ENCODE measurements at places on chromosomes 2 and 18. TPM values are rescaled to one million over a fixed set of nuclear protein-coding genes. Genes with fewer than 3 reads are reported as not detected.

- DNase-seq: no peak
- H3K27me3 ChIP-seq: no peaks in the 10 kb centered on the region
- H3K4me1 ChIP-seq: no peaks in the 10 kb centered on the region
Measured at GRCh38 chr2:122843503-122843902, 1088.1 kb downstream of the TSN start.

DNA sequence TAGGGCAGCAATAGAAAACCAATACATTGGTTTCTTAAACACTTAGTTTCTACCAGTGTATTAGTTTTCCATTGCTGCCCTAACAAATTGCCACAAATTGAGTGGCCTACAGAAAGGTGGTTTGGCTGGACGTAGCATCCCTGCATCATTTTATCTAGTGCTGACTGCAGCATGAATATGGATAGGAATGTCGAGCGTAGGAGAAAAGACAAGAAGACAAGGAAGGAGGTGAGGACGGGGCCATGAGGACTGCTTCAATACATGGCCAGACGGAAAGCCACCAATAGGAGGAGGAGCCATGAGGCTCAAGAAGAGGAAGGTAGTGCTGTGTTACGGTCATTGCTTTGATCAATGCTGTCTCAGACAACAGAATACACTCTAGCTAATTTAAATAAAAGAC, 154.5 kb upstream of the NDUFV2 start:
- H3K4me1 ChIP-seq: no peaks in the 10 kb centered on the region
- H3K36me3 ChIP-seq: no peaks in the 10 kb centered on the region
- H3K4me3 ChIP-seq: no peak overlapping the region
- H3K27ac ChIP-seq: no peak overlapping the region

- H3K27me3 ChIP-seq: peaks cover 4% of the 10 kb centered on the region
- DNase-seq: no peak
- H3K4me3 ChIP-seq: peak overlapping the region; percentile 78
- H3K4me1 ChIP-seq: peaks cover 4% of the 10 kb centered on the region
- H3K27ac ChIP-seq: no peak overlapping the region
- H3K36me3 ChIP-seq: no peaks in the 10 kb centered on the region
Measured at GRCh38 chr2:118309946-118310680, 221.8 kb downstream of the INSIG2 start.

DNA sequence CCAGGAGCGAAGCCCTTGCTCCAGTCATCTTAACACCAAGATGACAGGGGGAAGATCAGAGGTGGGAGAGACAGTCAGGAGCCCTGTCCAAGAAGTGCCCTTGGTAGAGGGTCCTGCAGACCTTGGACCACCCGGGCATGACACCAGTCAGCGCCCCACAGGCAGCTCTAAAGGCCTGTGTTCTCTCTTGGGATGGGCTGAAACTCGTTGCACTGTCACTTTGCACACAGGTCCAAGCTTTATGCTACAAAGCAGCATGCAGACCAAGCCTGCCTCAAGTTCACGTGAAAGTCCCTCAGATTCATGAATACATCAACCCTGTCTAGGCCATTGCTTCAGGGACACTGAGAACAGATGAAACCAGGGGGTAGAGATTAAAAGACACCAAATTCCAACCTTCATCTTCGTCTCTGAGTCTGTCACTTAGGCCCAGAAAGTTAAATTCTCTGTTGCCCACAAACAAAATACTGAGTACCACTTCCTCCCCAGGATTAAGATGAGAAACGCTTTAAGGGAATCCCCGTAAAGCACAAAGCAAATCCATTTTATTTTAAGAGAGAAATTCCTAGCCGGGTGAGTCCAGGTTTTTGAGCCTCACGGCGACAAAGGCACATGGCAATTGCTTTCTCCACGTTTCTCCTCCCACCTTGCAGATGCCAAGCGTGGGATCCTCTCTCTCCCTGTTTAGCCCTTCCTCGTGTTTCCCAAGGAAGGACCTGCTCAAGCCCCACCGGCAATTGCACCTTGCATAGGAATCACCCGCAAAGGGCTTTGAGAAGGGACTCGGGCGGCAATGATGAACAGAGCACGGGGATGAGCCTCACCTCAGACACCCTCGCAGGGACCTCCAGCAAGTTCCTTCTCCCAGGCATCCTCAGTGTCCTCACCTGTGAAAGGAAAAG, 75.0 kb upstream of the ID2 start:
- no peak overlapping the region for H3K4me3 ChIP-seq
- DNase-seq: no peak
- H3K4me1 ChIP-seq: no peaks in the 10 kb centered on the region
- H3K27me3 ChIP-seq: no peaks in the 10 kb centered on the region

DNA sequence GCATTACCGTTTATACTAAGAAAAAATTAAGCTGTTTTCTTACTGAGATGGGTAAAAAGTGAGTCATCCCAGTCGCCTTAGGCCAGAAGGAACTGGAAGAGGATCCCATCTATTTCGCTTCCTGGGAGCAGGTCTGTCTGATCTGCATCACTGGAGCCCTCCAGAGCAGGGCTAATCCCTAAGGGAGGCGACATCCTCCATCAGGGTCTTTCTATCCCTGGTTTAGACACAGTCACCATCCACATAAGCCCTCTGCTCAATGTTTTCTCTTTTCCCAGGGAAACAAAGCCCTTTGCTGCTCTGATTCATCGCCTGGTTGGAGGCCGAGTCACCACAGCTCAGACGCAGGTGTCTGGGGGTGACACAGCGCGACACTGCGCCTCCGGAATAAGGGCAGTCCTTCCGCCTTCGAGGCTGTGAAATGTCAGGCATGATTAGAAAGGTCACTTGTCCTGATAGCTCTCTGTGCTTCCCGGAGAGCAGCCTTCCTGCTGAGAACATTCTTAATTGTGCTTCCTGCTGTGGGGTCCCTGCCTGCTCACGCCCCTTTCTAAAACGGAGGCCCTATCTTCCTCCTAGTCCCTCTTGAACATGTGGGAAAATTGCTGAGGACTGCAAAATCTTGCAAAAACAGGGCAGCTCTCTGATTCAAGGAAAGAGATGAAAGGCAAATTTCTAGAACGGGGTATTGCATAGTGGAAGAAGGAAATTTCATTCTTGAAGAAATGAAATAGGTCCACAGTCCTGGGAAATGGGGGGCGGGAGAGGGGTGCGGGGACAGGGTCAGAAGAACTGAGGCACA, 56.3 kb downstream of the MARCHF4 start:
- H3K36me3 ChIP-seq: no peaks in the 10 kb centered on the region
- no peak overlapping the region for H3K27ac ChIP-seq
- no peaks in the 10 kb centered on the region for H3K27me3 ChIP-seq
- no peak overlapping the region for H3K4me3 ChIP-seq
- no peak for DNase-seq

- no peaks in the 10 kb centered on the region for H3K36me3 ChIP-seq
- peaks cover 4% of the 10 kb centered on the region for H3K4me1 ChIP-seq
- H3K27me3 ChIP-seq: no peaks in the 10 kb centered on the region
- no peak for DNase-seq
Measured at GRCh38 chr2:104856086-104856972, 2.4 kb downstream of the POU3F3 start.

- DNase-seq: no peak
- no peaks in the 10 kb centered on the region for H3K27me3 ChIP-seq
Measured at GRCh38 chr2:146438246-146438645, 1406.6 kb upstream of the ACVR2A start.

- peaks cover 30% of the 10 kb centered on the region for H3K4me1 ChIP-seq
- peak overlapping the region; percentile 72 for H3K4me3 ChIP-seq
- H3K27ac ChIP-seq: no peak overlapping the region
- peaks cover 7% of the 10 kb centered on the region for H3K27me3 ChIP-seq
- no peaks in the 10 kb centered on the region for H3K36me3 ChIP-seq
Measured at GRCh38 chr2:15941481-15941850, 1.1 kb downstream of the MYCN start.

DNA sequence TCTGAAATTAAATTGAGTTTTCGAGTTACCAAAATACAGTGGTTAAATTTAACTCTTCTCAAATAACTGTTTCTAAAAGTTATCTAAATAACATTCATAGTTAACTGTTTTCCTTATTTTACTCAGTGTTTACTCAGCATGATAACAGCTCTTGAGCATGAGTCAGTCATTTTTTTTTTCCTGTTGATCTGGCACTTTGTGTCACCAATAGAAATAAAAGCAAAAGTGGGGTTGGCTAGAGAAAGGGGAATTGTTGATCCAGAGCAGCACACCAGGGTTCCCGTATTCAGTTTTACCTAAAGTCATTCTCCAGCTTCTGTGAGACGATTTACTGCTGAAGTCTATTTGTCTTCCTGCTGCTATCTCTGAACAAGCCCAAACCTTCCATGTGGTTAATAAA, 851.6 kb downstream of the DCC start:
- H3K27ac ChIP-seq: no peak overlapping the region
- no peak overlapping the region for H3K4me3 ChIP-seq
- no peaks in the 10 kb centered on the region for H3K36me3 ChIP-seq
- H3K27me3 ChIP-seq: no peaks in the 10 kb centered on the region
- DNase-seq: no peak

GRCh38 chr2:224357098-224357901, 44.6 kb downstream of the FAM124B start:
- no peak overlapping the region for H3K27ac ChIP-seq
- no peak for DNase-seq
- no peaks in the 10 kb centered on the region for H3K36me3 ChIP-seq
- no peaks in the 10 kb centered on the region for H3K4me1 ChIP-seq
- H3K4me3 ChIP-seq: no peak overlapping the region

DNA sequence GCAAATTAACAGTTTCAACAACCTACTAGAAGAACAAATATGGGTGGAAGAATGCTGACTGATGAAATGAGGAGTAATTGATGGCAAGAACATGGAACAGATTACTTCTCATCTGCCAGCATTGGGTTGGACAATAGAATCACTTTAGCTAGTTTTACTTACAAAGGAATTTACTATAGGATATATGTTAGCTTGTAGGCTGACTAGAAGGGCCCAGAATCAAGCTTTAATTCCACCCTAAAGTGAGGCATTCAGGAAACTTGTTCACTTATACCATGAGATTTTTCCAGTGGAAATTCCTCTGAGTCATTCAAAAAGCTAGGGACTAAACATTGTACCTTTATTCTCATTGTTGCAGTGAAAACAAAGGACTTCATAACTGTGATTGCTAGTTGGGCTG, 5.0 kb upstream of the ZSWIM2 start:
- H3K4me1 ChIP-seq: peaks cover under 1% of the 10 kb centered on the region
- H3K4me3 ChIP-seq: no peak overlapping the region
- DNase-seq: no peak
- no peaks in the 10 kb centered on the region for H3K36me3 ChIP-seq
- no peak overlapping the region for H3K27ac ChIP-seq
- no peaks in the 10 kb centered on the region for H3K27me3 ChIP-seq

DNA sequence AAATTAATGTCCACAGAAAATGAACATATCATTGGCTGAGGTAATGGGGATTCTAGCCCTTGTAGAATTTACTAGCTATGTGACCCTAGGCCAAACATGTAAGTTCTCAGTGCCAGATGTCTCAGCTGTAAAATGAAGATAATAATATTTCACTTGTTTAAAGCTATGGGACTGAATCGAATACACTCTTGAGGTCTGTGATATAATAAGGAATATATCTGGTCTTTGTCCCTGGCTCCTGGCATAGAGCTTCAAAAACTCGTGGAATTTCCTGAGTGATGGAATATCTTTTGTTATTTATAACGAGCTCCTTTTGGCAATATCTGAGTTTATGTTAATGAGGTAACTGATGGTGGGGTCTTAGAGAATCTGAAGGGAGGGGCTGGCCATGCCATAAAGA, 201.4 kb upstream of the CYP26B1 start:
- no peak for DNase-seq
- H3K4me1 ChIP-seq: no peaks in the 10 kb centered on the region
- H3K27me3 ChIP-seq: no peaks in the 10 kb centered on the region
- H3K4me3 ChIP-seq: no peak overlapping the region
- no peak overlapping the region for H3K27ac ChIP-seq
- no peaks in the 10 kb centered on the region for H3K36me3 ChIP-seq

DNA sequence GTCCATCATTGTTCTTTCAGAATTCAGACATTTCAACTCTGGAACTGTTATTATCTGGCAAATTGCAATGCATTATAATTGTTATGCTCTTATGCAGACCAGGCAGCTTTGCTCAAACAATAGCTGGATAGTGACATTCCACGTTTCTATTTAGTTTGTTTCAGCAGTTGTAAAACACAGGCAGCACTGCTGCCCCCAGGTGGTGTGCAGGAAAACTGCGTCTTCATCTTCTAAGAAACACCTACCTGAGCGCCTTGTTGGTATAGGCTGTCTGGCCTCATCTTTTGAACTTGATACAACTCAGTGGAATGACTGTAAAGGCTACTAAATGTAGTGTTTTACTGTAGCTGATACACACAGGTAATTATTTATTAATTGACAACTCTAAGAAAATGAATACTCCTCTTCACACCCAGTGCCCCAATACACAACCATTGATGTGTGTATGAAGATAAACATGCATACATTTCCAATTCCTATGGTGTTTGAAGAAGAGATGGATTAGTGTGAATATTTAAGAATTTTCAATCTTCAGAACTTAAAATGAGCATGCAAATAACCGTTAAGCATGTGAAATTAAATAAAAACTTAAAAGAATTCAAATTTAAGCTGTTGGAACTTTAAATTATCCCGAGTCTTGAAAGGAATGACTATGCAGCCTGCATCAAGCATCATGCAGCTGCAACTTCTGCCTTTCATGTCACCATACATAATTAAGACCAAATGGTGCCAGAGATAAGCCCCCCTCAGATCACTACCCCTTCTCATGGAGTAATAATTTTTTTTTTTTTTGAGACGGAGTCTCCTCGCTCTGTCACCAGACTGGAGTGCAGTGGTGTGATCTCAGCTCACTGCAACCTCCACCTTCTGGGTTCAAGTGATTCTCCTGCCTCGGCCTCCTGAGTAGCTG, 85.6 kb downstream of the CD8B2 start:
- no peaks in the 10 kb centered on the region for H3K36me3 ChIP-seq
- peaks cover 6% of the 10 kb centered on the region for H3K4me1 ChIP-seq
- no peaks in the 10 kb centered on the region for H3K27me3 ChIP-seq
- H3K27ac ChIP-seq: no peak overlapping the region
- DNase-seq: no peak
- H3K4me3 ChIP-seq: no peak overlapping the region

DNA sequence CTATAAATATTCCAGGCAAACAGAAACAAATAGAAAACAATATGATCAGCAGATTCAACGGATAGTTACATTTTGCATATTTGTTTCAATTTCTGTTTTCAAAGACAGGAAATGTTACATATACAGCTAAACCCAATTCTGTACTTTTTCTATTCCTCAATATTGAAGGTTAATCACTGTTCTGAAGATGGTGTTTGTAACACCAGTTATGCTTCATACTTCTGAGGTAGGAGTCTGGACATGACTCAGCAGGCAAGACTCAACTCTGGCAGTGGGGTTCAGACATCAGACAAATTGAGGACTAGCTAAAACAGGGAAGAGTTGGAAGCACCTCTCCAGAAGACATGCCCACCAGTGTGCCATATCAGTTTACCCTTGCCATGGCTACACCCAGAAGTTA, 16.6 kb downstream of the SERPINB13 start:
- H3K4me3 ChIP-seq: no peak overlapping the region
- no peaks in the 10 kb centered on the region for H3K36me3 ChIP-seq
- no peak overlapping the region for H3K27ac ChIP-seq
- H3K4me1 ChIP-seq: no peaks in the 10 kb centered on the region
- no peak for DNase-seq
- no peaks in the 10 kb centered on the region for H3K27me3 ChIP-seq

The NXPH2 gene
- not detected for total RNA-seq

The NFATC1 gene
- 27.6 TPM for total RNA-seq

The LYG2 gene
- not detected for total RNA-seq

The SERPINB10 gene
- total RNA-seq: not detected

The B3GNT2 gene
- total RNA-seq: 20.1 TPM

The KLHL41 gene
- total RNA-seq: 0.28 TPM

The RESP18 gene
- total RNA-seq: not detected

The SLC20A1 gene
- total RNA-seq: 146 TPM

The SERPINB3 gene
- not detected for total RNA-seq

The CD207 gene
- 0.27 TPM for total RNA-seq

Measured in thoracic aorta (tissue), 2 donors.